ENCODE measurements at places on chromosomes 6 and 20.

DNA sequence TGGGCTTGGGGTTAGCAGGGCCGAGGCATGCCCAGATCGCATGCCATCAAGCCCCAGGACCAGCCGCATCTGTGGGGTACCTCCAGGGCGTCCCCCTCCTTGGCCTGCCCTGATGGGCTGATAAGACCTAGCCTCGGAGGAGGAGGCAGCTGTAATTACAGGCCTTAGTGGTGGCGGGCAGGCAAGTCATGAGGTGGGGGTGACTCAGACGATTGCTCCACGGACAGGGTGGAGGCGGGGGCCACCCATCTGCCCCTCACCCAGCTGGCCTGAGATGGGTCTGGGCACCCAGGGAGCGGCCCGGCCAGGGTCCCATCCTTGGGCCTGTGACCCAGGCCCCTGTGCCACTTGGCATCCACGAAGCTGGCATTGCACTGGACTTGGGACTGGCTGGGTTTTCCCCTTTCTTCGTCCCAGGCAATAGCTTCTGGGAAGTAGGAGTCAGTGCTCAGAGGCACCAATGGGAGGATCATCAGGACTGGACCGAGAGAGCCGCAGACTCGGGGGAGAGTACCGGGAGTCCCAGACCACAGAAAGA is 57.5 kb downstream of the CEBPB start:
- no peak for DNase-seq

GRCh38 chr20:11130554-11131166 is 456.9 kb upstream of the JAG1 start:
- DNase-seq: no peak

GRCh38 chr6:101534821-101535220 is 141.3 kb downstream of the GRIK2 start:
- no peak for DNase-seq

- DNase-seq: no peak
These were observed 3.1 kb downstream of the MAP1LC3A start for GRCh38 chr20:34561661-34562060.

- DNase-seq: no peak
These were observed at the start of gene RIPOR3 for GRCh38 chr20:50690650-50691572. Gene RIPOR3 (minus strand): TSS chr20:50691542. CDS start chr20:50691128, 414 bp downstream.

DNA sequence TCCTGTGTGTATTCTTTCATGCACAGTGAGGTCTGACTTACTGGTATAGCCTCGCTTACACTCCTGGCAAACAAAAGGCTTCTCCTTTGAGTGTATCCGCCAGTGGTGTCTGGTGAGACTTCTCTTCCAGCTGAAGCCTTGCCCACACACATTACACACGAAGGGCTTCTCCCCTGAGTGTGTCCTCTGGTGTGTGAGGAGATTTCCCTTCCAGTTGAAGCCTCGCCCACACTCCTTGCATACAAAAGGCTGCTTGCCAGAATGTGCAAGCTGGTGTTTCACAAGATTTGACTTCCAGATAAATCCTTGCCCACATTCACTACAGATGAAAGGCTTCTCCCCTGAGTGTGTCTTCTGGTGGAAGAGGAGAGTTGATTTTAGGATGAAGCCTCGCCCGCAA is 21.5 kb downstream of the ZNF337 start:
- DNase-seq: no peak

DNA sequence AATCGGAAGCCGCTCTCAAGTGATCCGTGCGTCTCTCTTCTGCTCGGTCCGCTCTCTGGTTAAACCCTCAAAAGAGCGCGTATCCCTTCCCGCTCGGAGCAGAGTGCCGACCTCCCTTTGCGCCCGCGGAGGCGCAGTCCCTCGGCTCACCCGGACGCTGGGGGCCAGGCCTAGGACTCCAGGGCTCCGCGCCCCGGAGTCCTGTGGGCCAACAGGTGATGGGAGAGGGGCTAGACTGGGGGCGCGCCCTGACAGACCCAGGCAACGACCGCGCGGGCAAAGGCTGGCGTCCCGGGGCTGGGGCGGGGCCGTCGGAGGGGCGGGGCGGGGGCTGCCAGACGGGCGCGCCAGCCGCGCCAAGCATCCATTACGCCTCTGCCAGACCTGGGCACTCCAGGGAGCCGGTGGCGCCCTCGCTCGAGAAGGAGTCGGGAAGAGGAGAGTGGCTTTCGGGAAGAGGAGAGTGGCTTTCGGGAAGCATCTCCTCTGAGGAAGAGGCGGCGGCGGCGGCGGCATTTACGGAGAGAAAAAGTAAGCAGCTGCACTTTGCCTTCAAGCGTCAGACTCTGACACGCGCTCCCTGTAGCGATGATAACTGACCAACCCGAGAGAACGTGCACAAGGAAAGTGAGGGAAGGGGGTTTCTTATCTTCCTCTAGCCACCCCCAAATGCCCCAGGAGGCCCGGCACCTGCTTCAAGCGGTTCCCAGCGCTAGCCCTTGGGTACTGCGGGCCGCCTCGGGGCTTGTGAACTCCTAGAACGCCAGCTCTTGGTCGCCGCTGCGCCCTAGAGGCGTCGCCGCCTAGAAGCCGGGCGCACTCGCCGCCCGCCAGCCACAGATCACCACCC is 2.6 kb downstream of the EPHA7 start:
- DNase-seq: no peak

GRCh38 chr6:62669831-62670230 is 383.8 kb upstream of the KHDRBS2 start:
- no peak for DNase-seq

DNA sequence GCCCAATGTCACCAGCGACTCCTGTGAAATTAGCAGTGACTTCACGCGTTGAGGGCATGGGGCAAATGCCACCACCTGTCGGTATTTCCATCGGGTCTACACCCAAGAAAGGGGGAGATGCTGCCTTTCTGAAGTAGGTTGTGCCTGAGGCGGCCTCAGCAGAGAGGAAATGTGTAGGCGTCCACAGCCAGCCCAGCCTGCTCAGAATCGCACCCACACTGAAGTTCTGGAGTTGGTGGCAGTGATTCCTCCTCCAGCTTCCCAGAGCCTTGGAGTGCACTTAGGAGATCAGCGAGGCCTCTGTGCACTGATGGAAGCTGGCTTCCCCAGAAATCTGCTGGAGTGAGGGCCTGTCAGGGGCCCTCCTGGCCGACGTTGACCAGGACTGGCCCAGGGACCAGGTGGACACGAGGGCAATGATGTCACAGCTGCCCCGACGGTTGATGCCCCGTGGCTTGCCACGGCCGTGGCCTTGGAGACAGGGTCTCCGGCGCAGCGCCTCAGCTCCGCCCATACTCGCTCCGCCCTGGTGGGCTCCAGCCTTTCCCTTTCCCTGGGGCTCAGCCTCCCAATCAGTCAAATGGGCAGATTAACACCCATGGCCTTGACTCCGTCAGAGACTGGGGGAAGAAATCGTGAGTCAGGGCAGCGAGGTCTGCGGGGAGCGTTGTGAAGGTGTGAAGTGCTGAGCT is 484.8 kb downstream of the PREX1 start:
- no peak for DNase-seq
